ENCODE measurements at places on chromosomes 4 and X. TPM values are rescaled to one million over a fixed set of nuclear protein-coding genes. Genes with fewer than 3 reads are reported as not detected.

DNA sequence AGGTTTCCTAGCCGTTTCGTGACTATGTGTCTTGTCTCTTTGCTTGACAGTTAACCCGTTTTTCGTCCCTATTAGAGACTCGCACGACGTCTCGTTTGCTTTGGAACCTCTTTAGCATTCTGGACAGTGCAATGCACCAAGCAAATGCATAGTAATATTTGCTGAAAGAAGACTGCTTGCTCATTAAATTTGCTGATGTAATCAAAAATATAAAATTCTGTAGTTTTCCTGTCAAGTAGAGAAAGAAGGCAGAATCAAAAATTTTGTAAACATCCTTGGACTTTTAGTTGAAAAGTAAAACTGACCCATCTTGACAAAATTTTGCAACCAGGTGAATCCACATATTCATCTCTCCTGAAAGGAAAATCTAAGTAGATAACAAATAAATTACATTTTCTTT lies 106.9 kb upstream of the RAPGEF2 start:
- no peak for DNase-seq

DNA sequence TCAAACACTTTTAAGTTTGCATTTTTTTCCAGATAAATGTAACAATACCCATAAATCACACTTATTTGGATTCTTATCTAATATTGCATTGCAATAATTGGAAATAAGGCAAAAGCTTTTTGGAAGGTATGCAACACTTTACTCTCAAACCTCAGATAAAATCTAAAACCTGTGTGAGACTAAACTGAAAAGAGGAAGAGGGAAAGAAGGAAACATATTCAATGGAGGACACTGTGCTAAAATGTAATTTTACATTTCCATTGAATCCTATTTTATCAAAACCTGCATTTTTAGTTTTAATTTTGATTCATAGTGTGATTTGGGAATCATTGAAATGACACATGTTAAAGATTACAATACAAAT lies 99.4 kb downstream of the HPGD start:
- DNase-seq: no peak

DNA sequence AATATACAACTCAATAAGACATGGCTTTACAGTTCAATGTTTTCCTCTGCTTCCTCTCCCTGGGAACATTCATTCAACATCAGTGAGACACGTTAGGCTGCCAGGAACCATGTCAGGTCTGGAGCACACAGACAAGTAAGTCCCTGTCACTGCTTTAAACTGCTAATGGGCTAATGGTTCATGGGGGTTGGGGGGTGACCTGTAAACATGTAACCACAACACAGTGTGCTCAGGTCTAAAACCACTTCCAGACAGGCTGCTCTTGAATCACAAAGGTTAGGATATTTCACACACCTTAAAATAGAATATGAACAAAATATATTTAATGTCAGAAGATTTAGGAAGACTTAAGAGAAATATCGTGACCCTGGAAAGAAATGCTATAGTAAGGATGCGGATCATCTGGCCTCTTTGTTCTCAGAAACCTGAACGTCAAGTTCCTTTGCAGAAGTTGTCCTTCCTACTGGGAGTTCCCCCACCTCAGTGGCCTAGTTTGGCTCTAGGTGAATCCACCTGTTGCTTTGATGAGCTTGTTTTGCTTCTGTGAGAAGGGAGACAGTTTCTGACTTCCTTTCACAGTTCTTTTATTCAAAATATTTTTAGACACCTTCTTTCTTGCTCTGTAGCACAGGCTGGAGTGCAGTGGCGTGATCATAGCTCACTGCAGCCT lies 359.9 kb downstream of the UNC5C start:
- no peak for DNase-seq

- DNase-seq: no peak
Measured at GRCh38 chrX:10990418-10990817, 120.7 kb upstream of the HCCS start.

DNA sequence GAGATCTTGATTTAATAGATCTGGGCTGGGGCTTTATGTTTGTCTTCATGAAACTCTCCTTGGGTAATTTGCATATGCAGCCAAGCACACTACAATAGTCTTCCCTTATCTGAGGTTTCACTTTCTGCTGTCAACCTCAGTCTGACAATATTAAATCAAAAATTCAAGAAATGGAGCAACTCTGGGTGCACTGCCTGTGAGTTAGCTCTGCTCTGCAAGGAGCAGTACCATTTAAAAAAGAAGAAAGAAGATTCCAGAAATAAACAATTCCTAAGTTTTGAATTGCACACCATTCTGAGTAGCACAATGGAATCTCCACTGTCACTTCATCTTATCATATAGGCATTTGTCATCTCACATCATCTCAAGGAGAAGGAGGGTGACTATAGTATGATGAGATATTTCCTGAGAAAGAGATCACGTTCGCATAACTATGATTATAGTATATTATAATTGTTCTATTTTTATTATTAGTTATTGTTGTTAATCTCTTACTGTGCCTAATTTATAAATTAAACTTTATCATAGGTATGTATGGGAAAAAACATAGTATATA lies 9.4 kb downstream of the FNIP2 start:
- no peak for DNase-seq

DNA sequence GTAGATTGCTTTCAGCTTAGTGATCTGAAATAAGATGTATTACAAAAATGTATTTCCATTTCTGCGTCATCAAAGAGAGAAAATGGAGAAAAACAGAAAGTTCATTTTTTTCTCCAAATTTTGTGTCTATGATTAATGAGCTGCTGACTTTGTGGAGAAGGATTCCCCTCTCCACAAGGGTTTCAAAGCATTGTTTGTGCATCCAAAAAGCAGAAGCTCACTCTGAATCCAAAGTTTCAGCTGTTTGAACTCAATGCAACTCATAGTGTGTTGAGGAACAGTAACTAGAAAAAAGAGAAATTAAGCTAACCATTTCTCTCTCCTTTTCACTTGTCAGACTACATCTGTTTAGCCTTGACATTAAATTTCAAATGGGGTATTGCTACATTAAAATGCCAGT lies 62.9 kb upstream of the SLC7A11 start:
- no peak for DNase-seq

- DNase-seq: no peak
Measured at GRCh38 chrX:46178763-46179162, 366.5 kb downstream of the ZNF674 start.

GRCh38 chr4:147019091-147019490 lies 73.4 kb upstream of the TTC29 start:
- peak; percentile 38 for DNase-seq

- no peak for DNase-seq
Measured at GRCh38 chr4:99921174-99921573, 25.2 kb downstream of the DNAJB14 start.

GRCh38 chrX:116239944-116240840 lies 69.6 kb downstream of the AGTR2 start:
- DNase-seq: no peak

DNA sequence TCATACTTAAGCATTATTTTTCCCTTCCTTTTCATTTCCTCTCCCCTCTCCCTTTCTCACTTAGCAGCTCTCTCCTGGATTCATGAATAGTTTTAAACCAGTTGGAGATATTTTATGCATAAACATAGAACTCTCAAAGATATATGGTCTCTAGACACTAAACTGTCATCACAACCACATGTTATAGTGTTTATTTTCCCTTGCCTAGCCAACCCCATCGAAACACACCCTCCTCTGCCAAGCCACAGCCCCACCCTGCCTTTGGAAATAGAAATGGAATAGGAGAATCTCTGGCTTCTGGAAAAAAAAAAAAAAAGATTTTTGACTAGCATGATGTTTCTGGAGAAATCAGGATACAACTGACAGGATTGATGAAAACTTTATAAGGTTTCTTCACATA lies 64.8 kb upstream of the RBPJ start:
- no peak for DNase-seq

DNA sequence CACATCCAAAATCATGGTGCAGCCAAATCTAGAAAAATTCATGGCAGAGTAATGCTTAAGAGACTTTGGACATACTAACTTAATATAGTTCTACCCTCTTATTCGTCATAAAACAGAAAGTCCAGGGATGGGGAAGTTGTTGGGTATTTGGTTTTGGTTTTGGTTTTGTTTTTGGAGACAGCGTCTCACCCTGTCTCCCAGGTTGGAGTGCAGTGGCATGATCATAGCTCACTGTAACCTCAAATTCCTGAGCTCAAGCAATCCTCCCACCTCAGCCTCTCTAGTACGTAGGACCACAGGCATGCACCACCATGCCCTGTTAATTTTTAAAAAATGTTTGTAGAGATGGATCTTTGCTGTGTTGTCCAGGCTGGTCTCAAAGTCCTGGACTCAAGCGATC lies 271.8 kb upstream of the TENM3 start:
- DNase-seq: no peak

- no peak for DNase-seq
Measured at GRCh38 chrX:275476-275966, 5.7 kb upstream of the PLCXD1 start.

DNA sequence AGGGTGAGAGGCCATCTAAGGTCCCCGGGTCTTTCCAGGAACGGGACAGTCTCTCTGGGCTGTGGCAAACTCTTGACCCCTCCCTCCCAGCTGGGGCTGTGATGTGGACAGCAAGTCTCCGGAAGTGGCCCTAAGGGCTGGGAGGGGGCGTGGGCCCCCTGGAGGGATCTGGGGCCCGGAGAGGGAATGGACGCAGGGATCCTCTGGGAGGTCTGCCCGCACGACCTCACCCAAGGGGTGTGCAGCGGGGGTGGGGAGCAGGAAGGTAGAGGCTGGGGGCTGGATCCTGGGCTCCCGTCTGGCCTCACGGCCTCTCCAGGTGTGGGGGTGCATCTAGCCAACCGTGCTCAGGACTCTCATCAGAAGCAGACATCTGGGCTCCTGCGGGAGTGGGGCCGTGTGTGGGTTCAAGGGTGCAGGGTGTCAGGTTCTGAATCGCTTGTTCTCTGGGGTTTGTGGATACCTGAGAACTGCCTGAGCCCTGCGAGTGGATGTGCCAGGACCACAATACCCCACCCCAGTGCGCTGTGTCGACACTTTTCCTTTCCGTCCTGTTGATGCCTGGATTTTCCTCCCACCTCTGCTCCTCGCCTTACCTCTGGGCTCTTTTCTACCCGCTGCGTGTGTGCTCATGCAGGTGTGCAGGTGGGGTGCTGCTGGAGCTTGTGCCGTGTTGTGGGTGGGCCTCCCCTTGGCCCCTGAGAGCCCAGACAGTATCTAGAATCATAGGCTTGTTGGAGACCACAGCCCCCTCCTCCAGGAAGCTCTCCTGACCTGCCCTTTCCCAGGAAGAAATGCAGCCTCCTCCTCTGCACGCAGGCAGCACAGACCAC lies 915 bp downstream of the CPZ start:
- no peak for DNase-seq

- no peak for DNase-seq
Measured at GRCh38 chr4:153816542-153816941, 27.7 kb upstream of the SFRP2 start.

DNA sequence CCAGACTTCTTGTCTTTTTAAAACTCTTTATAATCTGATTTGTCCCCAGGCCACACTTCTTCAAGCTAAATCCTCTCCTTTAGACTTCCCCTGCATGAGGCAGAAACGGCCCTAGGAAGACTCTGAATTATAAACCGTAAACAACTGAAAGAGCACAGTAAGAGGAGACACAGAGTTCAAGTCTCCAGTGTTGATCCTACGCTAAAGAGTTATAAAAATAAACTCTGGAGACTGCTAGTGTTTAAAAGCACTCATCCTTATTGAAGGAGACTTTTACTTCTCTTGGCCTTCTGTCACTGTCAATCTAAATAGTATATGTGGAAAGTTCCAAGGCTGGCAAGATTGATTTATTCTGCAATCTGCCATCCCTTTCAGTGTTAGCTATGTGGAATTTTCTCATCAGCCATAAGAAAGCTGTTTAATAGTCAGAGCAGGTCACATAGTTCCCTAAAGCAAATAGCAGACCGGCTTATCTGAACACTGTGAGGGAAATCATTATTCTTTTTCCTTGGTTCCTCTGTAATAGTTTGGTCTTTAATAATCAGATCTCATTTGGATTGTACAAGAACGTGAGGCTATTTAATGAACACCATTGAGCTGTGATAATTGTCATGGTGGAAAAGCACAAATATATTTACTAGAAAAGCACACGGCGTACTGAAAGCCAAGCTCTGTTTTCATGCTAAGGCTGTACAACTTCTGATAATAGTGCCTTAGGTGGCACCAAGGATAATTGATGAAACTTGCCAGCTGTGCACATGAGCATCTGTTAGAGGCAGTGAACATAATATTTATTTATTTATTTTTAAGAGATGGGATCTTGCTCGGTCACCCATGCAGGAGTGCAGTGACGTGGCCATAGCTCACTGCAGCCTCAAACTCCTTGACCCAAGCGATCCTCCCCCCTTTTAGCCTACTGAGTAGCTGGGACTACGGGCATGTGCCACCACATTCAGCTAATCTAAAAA lies 157.7 kb downstream of the CEP135 start:
- DNase-seq: no peak

DNA sequence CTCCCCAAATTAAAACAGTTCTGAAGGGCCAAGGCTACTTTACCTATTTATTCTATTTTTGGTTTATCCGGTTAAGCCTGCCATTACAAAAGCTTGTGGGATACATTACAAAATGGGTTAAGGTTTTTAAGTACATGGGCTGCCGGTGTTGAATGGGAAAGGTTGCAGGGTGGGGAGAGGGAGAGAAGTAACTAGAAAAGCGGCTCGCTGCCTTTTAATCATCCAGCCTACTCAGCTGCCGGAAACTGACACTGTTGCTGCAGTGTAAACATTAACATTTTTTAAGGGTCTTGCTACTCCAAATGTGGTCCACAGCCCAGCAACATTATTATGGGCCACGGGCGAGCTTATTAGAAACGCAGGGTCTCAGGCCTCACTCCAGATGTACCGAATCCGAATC lies 1.5 kb upstream of the IL1RAPL1 start:
- no peak for DNase-seq

DNA sequence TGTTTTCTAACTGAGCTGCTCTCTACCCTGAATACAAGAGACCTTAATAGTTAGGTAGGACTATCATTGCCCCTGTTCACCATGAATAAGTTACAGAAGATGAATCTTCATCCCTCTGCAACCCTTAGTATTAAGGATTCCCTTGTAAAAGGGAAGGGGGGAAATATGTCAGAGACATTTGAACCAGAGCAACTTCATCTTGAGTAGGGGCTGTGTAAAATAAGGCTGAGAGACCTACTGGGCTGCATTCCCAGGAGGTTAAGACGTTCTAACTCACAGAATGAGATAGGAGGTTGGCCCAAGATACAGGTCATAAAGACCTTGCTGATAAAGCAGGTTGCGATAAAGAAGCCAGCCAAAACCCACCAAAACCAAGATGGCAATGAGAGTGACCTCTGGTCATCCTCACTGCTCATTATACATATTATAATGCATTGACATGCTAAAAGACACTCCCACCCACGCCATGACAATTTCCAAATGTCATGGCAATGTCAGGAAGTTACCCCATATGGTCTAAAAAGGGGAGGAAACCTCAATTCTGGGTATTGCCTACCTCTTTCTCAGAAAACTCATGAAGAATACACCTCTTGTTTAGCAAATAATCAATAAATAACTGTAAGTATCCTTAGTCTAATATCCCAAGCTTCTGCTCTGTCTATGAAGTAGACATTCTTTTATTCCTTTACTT lies 19.5 kb upstream of the TMPRSS11B start:
- no peak for DNase-seq

GRCh38 chr4:140875746-140876452 lies 119.7 kb upstream of the TBC1D9 start:
- DNase-seq: no peak

- DNase-seq: no peak
Measured at GRCh38 chr4:106287353-106287969, 28.5 kb downstream of the TBCK start.

Gene TMEM156
- 0.06 TPM for polyA plus RNA-seq

Gene REPS2
- polyA plus RNA-seq: 0.89 TPM

Gene CAPN6
- 0.04 TPM for polyA plus RNA-seq

Gene FAM47E
- polyA plus RNA-seq: 0.36 TPM

Gene RAB40AL
- 0.19 TPM for polyA plus RNA-seq

Gene WDFY3
- polyA plus RNA-seq: 14.2 TPM

Gene ARHGEF9
- polyA plus RNA-seq: 36.1 TPM

Gene ODAPH
- not detected for polyA plus RNA-seq

Gene COX7B
- 8,827 TPM for polyA plus RNA-seq

All from heart left ventricle (tissue), 16 donors.